ENCODE measurements at places on chromosomes 12 and 14.

DNA sequence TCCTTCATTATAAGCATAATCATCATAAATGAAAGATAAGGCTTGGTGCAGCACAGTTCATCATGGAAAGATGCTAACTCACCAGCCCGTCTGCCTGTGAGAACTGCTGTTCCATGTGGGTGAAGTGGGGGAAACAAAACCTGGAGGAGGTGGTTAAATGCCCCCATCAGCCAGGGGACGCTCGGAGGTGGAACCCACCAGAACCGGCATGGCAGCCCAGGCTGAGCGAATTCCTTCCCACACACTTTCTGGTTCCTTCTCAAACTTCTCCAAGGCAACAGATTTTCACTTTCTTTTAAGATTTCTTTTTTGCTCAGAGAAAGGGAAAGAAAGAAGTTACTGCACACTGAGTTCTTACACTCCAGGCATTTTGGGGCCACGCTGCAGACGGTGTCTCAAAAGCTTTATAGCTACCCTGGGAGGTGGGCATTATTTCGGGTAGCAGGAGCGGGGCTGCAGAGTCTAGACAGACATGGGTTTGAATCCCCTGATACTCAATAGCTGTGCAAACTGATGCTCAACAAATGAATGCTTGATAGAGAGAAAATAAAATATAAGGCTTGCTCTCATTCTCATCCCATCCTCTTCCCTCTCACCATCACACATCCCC, 190.7 kb downstream of the BCL11B start:
- no peak for DNase-seq

- no peak for DNase-seq
These were observed 16.8 kb upstream of the TDG start for GRCh38 chr12:103948746-103949406.

GRCh38 chr14:71890541-71890940, 41.7 kb upstream of the RGS6 start:
- no peak for DNase-seq

DNA sequence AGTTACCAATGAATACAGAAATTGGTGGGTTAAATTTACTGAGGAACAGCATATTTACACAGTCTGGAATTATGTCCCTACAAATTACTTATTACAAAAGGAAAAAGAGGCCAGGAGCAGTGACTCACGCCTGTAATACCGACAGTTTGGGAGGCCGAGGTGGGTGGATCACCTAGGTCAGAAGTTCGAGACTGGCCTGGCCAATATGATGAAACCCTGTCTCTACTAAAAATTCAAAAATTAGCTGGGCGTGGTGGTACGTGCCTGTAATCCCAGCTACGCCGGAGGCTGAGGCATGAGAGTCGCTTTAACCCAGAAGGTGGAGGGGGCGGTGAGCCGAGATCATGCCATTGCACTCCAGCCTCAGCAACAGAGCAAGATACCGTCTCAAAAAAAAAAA, 52.6 kb downstream of the HECTD1 start:
- no peak for DNase-seq

DNA sequence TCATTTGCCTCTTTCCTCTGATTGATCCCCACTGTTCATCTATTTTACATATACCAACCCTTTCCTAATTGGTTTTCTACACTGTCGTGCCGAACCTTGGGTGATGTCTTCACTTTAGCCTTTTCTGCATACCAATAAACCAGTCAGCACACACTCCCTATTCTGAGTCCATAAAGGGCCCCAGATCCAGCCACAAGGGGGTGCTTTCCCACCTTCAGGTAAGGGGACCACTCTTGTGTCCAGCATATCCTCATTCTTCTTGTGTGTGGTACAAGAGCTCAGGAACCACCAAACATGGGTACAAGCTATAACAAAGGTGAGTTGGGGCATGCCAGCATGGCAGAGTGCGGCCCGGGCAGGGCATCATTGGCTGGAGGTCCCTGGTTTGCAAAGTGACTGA, 859.8 kb downstream of the FSCB start:
- DNase-seq: no peak

DNA sequence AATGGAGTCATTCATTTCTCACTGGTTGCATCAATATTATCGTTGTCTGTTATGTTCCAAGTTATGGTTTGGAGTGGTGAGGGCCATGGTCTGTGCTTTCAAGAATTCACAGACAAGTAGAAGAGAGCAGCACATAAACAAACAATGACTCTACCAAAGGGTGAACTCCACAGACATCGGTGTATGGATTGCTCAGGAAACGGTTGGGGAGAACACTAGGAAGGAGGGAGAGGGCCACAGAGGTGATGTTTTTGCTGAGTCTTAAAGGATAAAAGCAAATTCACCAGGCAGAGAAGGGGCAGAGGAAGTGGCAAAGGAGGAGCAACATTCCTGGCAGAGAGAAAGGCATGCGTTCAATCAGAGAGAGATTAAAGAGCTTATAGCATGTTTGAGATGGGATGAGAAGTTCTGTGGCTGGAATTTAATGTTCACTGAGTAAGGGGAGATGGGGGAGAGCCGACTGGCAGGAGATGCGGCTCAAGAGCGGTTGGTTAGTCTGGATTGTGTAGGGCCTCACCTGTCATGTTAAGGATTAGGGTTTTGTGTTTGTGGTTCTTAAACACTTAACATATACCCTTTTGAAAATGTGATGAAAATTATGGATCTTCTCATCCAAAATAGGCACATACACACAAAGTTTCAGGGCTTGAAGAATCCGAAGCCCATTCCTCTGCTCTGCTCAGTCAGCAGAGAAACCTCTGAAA, 42.3 kb upstream of the FRMD6 start:
- DNase-seq: no peak

GRCh38 chr14:50864946-50865345, 6.9 kb upstream of the ABHD12B start:
- DNase-seq: no peak

DNA sequence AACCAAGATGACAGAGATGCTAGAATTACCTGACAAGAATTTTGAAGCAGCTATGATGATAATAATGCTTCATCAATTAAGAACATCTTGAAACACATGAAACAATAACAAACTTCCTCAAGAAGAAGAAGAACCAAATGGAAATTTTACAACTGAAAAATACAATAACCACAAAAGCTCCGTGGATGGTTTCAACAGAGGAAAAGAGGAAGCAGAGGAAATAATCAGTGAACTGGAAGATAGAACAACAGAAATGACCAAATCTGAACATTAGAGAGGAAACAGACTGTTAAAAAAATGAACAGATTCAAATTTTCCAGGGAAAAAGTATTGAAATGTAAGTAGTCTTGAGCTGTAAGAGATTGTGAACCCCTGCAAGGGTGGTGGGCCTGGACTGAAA, 62.8 kb upstream of the SLC35F4 start:
- DNase-seq: no peak

GRCh38 chr12:86788661-86789060, 532.5 kb upstream of the MGAT4C start:
- DNase-seq: no peak

DNA sequence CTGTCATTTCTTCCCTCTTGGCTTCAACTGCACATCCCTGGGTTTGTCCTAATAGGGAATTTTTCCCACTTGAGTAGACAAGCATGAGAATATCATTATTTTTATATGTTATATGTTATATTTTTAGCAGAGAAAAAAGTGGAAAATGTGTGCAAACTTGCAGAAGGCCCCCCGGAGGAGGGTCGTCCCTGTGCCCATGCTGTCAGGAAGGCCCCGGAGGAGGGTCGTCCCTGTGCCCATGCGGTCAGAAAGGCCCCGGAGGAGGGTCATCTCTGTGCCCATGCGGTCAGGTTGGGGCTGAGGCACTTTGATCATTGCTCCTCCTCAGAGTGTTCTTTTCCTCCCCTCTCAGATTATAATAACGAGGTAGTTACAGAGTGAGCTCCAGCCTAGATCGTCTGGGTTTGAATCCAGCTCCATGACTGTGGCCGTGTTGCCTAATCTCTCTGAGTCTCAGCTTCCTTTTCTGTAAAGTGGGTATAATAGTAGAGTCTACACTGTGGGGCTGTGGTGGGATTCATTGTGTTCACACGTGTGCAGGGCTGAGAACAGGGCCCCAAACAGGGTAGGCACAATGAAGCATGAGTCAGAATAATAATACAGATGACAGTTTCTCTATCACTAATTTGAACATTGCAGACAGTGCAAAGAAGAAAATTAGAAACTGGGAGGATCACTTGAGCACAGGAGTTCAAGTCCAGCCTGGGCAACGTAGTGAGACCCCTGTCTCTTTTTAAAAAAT, 33.4 kb downstream of the ELK3 start:
- no peak for DNase-seq

- DNase-seq: no peak
These were observed 43.0 kb upstream of the MANSC4 start for GRCh38 chr12:27823038-27823437.

DNA sequence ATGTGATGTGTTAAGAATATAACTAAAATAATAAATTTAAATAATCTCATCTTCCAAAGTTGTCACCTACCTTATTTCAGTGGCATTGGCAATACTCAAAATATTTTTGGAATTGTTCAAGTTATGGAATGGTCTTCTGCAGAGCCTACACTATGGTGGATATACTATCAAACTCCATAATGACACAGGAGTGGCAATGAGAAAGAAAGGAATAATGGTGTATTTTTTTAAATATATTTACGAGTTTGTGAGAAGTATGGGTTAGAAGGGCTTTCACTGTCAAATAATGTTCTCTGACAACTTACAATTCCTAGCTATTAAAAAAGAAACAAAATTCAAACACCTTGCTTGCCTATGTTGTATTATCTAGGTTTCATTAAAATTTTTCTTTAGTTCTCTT, 38.1 kb downstream of the HEATR5A start:
- DNase-seq: no peak

GRCh38 chr12:75447691-75448393, 32.7 kb upstream of the GLIPR1 start:
- no peak for DNase-seq

DNA sequence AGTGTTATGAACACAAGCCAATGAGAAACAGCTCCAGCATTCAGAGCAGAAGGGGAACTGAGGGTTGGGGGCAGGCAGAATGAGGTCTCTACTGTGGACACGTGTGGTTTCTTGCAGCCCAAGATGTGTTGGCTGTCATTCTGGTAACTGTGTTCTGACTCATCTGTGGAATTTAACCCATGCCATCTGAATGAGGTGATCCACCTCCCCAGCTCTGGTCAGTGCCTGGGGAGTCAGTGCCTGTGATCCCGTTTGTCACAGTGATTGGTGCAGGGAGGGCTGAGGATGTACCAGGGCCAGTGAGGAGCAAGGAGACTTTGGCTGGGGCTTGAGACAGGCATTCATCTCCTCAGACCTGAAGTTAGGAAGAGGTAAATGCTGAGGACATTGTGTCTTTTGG, 216.8 kb downstream of the MSRB3 start:
- DNase-seq: no peak

- DNase-seq: no peak
These were observed 14.9 kb upstream of the DCP1B start for GRCh38 chr12:2019126-2019525.

GRCh38 chr12:56188778-56189098, 545 bp downstream of the SMARCC2 start:
- no peak for DNase-seq

GRCh38 chr12:49813131-49813530, 15.1 kb downstream of the NCKAP5L start:
- no peak for DNase-seq

GRCh38 chr14:33979613-33980276, 28.9 kb upstream of the EGLN3 start:
- DNase-seq: no peak

DNA sequence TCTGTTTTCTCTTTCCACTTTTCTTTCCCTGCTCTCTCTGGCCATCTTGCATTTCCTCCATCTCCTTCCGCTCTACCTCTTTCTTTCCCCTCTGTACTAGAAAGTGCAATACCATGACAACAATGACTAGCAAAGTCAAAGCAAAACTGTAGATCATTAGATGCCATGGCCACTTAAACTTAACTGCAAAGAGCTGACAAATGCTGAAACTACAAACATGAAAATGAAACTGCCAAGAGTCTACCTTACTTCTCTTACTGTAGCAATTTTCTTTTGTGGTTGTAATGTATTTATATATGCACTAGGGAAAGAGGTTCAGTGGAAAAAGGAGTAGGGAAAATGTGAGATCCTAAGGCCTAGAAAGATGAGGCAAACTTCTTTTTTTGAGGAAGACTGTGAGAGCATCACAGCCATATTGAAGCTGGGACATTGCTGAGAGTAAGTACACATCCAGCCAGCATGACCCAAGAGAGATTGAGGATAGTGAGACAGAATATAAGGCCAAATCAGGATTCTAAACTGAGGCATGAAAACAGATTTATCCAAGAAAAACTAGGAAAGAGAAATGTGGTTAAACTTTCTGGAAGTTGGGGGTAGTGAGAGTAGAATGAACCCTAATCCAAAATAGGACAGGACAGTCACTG, 276.6 kb upstream of the NAV3 start:
- no peak for DNase-seq

GRCh38 chr12:29960122-29960521, 176.4 kb upstream of the TMTC1 start:
- DNase-seq: no peak

GRCh38 chr14:33962016-33962415, 11.1 kb upstream of the EGLN3 start:
- DNase-seq: no peak

GRCh38 chr12:104058802-104059201, 5.5 kb upstream of the HCFC2 start:
- no peak for DNase-seq

- DNase-seq: no peak
These were observed 154.1 kb downstream of the GALC start for GRCh38 chr14:87838931-87839330.

DNA sequence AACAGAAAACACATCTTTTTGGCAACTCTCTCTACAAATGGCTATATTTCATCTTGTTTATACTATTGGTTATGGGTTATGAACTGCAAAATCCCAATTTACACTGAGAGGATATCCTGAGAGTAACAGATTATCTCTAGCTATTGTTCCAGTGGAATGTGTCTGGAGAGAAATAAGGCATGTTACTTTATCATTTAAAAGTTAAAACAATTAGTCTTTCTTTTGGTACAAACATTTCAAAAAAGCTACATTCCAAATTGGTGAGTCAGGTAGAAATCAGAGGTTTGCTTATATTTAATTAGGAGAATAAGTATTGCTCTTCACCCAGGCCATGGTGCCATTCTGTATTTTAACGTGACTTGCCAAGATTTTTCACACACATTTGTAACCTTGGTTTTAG, 411.6 kb downstream of the CCER1 start:
- DNase-seq: no peak

- DNase-seq: no peak
These were observed 407.5 kb downstream of the MED13L start for GRCh38 chr12:115870021-115870420.

DNA sequence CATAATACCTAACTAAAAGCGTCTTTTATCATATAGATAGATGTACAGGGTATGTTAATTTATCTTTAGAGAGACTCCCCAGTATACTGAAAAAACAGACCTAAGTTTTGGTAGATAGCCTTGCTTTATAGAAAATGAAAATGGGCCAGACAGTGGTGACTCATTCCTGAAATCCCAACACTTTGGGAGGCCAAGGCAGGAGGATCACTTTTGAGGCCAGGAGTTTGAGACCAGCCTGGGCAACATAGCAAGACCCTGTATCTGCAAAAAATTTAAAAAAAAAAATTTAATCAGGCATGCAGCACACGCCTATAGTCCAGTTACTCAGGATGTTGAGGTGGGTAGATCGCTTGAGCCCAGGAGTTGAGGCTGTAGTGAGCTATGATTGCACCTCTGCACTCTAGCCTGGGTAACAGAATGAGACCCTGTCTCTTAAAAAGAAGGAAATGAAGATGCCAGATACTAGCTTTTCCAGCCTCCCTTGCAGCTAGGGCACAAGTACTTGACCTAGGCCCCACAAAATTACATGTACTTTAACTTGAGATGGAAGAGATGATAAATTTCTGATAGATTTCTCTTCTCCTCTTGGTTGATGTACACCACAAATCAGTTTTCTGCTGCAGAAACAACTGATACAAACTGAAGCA, 17.1 kb downstream of the RAP1B start:
- DNase-seq: no peak
